ENCODE measurements at places on chromosomes 11 and 22.

- no peak overlapping the region for H3K27ac ChIP-seq
- no peak overlapping the region for H3K4me3 ChIP-seq
- H3K4me1 ChIP-seq = peaks cover 30% of the 10 kb centered on the region
These were observed 68.5 kb upstream of the ARFGAP3 start for GRCh38 chr22:42925598-42925997.

DNA sequence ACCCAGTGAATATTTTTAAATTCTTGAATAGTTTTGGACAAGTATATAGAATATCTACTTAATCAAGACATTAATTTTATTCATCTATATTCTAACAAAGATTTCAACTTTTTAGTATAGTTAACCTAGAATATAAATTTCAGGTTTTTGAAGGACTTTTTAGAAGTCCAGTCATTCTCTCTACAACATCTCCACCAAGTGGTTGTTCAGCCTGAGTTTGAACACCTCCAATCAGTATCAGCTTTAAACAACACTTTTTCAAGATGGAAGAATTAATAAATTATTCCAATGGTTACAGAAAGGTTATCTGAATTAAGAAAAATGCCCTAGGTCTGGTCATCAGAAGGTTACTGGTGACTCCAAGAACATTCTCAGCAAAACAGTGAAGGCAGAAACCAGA lies 31.8 kb downstream of the EIF3M start:
- H3K4me1 ChIP-seq = no peaks in the 10 kb centered on the region
- H3K27me3 ChIP-seq = no peaks in the 10 kb centered on the region
- no peak overlapping the region for H3K27ac ChIP-seq
- peak; percentile 28 for DNase-seq

DNA sequence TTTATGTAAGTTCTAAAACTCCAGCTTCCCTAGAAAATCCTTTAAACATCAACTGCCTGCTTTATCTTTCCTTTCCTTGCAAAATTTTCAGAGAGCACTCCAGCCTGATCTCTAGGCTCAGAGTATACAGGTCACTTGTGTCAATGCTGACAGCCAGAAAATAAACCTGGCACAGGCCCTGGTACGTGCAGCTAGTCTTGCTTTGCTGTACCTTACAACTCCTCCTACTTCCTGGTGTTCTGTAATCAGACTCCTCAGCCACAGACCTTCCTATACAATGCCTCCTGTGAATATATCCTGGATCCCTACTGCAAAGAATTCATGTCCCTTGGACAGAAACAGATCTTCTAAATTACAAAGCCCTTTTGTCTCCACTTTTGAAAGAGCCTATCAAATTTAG lies 24.2 kb upstream of the TMEM123 start:
- H3K4me1 ChIP-seq = peaks cover 23% of the 10 kb centered on the region
- H3K36me3 ChIP-seq = no peaks in the 10 kb centered on the region
- no peaks in the 10 kb centered on the region for H3K27me3 ChIP-seq
- peak; percentile 81 for DNase-seq

DNA sequence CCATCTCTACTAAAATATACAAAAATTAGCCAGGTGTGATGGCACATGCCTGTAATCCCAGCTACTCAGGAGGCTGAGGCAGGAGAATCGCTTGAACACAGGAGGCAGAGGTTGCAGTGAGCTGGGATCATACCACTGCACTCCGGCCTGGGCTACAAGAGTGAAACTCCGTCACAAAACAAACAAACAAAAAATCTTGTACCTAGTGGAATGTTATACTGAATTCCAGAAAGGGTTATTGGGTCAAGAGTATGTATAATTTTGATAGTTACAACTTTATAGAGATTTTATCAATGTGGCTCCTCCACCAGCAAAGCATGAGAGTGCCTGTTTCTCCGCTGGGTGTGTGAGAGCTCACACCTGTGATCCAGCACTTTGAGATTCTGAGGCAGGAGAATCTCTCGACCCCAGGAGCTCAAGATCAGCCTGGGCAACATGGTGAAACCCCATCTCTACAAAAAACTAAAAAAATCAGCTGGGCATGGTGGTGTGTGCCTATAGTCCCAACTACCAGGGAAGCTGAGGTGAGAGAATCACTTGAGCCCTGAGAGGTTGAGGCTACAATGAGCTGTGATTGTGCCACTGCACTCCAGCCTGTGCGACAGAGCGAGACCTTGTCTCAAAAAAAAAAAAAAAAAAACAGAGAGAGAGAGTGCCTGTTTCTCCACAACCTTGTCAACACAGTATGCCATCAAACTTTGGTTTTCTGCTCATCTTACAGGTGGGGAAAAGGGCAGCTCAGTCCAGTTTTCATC lies 12.7 kb upstream of the FOLR1 start:
- peaks cover 5% of the 10 kb centered on the region for H3K4me1 ChIP-seq
- no peaks in the 10 kb centered on the region for H3K36me3 ChIP-seq
- 0 out of 2 replicates have a peak, but pooled peaks cover 3% of the 10 kb centered on the region for H3K27me3 ChIP-seq
- no peak overlapping the region for H3K4me3 ChIP-seq
- DNase-seq = peak; percentile 31
- H3K27ac ChIP-seq = no peak overlapping the region

Measured in PC-3 (cell line).